LHCN-M2 (cell line): ENCODE measurements at places on chromosomes 13 and 19. TPM values are rescaled to one million over a fixed set of nuclear protein-coding genes. Genes with fewer than 3 reads are reported as not detected.

GRCh38 chr19:15296841-15297415, 35.4 kb downstream of the BRD4 start:
- no peak for DNase-seq

GRCh38 chr19:12997967-12998940, 3.0 kb downstream of the NFIX start:
- no peak for DNase-seq

GRCh38 chr19:42426643-42427042, 545 bp downstream of the LIPE start:
- no peak for DNase-seq

DNA sequence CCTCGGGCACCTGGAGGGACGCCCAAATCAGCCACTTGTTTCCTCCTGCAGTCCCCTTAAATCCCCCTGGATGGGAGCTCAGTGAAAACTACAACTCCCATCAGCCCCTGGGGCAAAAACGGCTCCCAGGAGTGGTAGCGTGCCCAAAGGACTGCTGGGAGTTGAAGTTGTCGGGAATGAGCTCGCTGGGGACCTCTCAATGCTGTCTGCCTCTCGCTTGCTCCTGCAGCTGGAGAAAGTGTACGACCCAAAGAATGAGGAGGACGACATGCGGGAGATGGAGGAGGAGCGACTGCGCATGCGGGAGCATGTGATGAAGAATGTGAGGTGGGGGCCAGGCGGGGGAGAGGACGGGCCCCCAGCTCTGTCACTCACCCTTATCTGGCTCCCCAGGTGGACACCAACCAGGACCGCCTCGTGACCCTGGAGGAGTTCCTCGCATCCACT, 14.7 kb upstream of the DHDH start:
- DNase-seq, result no peak

The ZNF584 gene
- 16.5 and 18.8 TPM in 2 replicates for total RNA-seq
